ENCODE measurements at places on chromosomes 7 and 10.

- no peak for DNase-seq
Measured at GRCh38 chr7:45171946-45172345, 14.4 kb downstream of the RAMP3 start.

GRCh38 chr10:3272300-3272699, 99.7 kb upstream of the PITRM1 start:
- no peak for DNase-seq

DNA sequence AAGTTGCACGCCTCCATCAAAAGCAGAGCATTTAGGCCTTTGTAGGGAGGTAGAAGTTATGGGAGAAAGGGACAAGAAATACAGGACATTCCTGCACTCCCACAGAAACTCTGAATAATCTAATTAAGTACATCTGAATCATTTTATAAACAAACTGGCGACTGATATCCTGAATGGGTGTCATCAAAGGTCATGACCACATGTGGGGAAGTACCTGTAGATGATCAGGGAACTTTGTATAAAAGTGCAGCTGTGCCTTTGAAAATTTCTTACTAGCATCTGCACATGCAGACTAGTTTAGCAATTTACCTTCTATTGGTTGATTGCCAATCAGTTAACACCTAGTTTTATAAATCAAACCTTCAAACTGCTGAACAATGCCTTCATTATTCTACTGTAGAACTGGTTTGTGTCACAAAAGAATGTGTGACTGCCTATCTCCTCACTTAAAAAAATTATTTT, 17.1 kb downstream of the STEAP4 start:
- DNase-seq: no peak

DNA sequence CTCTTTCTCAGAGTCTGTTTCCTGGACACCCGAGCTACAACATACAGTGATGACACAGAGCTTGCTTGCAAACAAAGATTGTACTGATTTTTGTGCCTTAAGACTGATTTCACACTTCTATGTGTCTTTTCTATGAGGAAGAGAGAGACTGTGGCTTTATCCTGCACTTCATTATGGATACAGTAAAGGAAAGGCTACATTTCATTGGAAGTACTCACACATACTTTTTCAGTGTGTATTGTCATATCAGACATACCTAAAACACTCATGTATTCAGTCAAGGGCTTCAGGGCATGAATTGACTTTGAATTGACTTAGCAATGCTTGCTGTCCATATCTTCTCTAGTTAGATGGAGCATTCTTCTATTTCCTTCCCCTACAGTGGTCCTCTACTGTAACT, 135.5 kb upstream of the IMMP2L start:
- DNase-seq: no peak

- DNase-seq: no peak
Measured at GRCh38 chr10:86644794-86645445, 9.4 kb upstream of the OPN4 start.

- peak; percentile 40 for DNase-seq
Measured at GRCh38 chr10:31961277-31962074, 32.8 kb upstream of the ARHGAP12 start.

DNA sequence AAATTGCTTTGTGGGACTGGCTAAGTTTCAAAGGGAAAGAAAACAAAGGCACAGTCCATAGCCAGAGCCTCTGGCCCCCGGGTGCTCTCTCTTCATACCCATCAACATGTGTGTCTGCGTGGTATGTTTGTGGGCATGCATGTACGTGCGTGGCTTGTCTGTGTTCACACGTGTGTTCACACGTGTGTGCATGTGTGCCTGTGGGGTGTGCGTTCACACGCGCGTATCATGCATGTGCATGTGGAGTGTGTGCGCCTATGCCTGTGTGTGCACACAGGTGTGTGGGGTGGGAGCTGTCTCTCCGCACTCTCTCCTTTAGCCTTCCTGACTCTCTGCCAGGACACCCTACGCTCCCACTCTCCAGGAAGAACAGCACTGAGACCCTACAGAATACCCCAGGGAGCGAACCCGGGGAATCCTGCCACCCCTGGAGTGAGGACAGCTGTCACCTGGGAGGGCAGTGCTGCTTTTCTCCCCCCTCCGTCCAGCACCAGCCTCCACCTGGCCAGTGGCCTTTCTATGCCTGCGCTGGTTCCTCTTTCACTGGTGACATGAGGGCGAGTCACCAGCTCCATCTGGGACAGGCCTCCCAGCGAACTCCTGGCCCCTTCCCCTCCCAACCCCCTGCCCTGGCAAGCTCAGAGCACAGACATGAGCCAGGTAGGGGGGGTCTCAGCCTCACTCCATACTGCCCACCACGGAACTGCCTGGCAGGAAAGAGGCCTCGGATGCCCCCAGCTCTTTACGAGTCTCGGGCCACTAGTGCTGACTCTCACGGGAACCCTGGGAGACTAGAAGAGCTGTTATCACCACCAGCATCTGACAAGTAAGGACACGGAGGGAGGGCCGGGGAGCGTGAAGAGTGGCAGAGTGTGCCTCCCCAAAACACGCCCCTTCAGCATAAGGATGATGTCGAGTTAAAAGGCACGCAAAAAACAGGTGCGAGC, 16.5 kb downstream of the WDR86 start:
- DNase-seq: no peak

- DNase-seq: no peak
Measured at GRCh38 chr10:6464862-6465430, 115.1 kb downstream of the PRKCQ start.

DNA sequence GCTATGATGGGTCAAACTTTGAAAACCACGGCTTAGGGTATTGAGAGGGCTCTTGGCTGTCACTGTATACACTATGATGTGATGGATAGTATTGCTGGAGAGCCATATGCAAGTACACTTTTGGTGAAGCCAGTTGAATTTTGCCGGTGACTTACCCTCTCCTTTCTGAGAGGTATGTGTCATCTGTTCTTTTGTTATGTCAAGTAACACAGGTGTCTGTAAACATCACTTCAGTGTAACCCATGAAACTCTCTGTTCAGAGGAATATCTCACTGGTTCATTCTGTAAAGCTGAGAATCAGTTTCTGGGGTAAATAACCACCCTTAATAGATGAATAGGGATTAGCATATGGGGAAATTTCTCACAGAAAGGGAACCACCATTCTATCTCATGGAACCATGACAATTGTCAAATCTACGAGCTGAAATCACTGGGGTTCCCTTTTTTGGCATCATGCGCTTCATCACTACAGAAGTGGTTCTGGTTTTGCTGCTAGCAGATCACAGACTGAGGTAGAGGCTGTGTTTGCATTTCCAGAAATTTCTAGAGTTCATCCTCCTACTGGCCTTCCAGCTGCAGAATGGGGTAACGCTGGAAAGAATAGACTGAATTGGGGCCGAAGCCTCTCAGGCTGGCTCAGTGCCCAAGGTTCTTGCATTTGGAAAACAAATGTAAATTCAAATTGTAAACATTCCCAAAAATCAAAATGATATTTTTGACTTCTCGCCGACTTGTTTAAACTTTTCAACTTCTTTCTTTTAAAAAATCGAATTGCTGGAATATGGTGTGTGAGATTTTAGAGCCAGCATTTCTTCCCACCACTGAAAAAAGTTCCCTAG, 83.3 kb upstream of the CREB5 start:
- no peak for DNase-seq

DNA sequence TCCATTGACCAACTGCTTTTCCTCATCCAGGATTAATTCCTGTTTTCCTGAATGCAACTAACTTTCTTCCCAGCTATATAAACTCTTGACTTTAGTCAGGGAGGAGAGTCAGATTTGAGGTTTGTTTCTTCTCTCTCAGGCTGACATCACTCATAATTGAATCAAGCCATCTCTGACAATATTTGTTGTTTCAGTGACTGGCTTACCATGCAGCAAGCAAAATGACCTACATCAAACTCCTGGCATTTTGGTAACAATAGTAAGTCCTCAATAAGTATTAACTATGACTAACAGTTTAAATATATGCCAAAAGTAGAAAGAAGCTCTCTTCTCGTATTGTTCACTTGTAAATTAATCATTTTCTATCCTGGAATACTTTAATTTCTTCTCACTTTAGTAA, 625.7 kb upstream of the KCND2 start:
- no peak for DNase-seq

DNA sequence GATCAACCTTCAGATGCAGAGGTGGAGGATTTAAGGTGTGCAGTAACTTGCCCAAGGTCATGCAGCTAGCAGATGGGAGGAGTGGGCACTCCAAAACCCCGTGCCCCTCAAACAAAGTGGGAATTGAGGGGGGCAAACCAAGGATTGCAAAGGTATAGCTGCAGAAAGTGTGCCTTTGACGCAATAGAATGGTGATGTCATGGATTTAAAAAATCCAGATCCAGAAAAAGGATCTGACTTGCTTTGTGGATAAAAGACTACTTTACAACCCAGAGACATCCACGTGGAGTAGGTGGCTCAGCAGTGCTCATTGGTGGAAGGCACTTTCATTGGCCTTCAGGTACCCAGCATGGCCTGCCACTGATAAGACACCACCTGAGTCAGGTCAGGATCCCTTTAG, 15.7 kb upstream of the ADRB1 start:
- no peak for DNase-seq

GRCh38 chr7:110470420-110470819, 620.5 kb upstream of the LRRN3 start:
- DNase-seq: no peak

- DNase-seq: no peak
Measured at GRCh38 chr10:78853864-78854263, 214.9 kb upstream of the ZMIZ1 start.

- DNase-seq: no peak
Measured at GRCh38 chr10:57351076-57351475, 916.6 kb downstream of the IPMK start.

DNA sequence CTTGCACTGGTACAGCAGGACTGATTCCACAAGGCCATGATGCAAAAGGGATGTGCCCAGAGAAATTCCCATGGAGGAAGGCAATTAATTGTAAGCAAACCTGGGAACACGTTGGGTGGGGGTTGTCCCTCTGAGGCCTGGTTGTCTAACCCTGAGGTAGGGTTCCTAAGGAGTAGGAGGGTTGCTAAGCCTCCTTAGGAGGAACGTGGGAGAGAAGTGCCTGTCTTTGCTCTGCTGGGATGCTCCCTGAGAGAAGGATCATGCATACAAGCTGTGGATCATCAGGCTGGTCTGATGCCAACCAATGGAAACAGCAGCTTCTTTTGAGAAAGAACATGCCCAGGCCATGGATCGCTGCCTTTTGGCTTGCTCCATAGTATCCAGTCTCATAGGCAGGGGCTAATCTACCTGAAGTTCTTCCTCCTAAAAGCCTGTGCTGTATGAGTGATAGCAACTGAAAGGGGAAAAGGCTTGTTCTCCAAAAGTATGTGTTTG, 203.7 kb upstream of the NPVF start:
- DNase-seq: no peak

- no peak for DNase-seq
Measured at GRCh38 chr10:71589617-71590551, 129.7 kb downstream of the C10orf105 start.

- DNase-seq: no peak
Measured at GRCh38 chr7:135197343-135197742, 14.0 kb downstream of the WDR91 start.

GRCh38 chr10:77390481-77390891, 247.1 kb downstream of the KCNMA1 start:
- no peak for DNase-seq

DNA sequence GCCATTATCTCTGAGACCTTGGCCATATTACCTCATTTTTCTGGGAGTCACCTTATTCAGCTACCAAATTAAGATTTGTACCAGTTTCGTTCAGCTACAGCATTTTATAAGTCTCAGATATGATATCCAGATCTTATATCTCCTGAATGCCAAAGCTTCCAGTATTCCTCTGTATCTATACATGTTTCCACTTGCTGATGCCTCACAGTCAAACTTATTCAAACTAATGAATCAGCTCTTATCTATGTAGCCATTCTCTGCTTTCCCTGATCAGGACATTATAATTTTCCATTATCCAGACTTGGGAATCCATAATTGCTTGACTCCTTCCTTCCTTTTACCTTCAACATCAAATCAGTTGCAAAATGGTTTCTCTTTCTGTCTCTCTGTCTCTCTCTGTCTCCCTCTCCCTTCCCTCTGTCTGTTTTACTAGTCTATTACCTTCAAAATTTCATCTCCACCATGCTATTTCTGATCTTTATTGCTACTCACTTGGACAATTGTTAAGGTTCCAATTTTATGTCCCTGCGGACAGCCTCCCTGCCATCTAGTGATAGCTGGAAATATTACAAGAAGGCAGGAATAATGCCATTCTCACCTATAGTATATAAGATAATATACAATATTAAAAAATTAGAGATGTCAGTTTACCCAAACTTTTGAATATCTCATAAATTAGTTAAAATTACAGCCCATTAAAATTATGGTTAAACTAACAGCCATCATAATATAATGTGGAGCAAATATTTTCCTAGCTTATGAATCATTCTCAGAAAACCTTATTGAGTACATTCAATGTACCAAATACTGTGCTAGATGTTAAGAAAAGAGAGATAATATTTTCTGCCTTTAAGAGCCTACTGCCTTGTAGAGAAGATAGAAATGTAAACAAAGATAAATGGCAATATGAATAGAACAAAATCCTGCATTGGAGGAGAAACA, 89.8 kb downstream of the PCLO start:
- no peak for DNase-seq

DNA sequence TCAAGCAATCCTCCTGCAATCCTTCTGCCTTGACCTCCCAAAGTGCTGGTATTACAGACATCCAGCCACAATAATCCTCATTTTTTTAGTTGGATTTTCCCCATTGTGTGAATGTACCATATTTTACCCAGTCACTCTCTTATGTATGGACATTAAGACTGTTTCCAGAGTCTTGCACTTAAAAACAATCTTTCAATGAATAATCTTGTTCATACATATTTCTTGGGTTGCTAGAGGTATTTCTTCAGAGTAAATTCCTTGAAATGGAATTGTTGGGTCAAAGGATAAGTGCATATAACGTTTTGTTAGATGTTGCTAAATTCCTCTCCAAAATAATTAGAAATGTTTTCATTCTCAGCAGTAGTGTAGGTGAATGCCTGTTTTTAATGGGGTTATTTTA, 283.1 kb upstream of the KAT6B start:
- DNase-seq: no peak

- no peak for DNase-seq
Measured at GRCh38 chr7:84144480-84144879, 50.1 kb downstream of the SEMA3A start.

DNA sequence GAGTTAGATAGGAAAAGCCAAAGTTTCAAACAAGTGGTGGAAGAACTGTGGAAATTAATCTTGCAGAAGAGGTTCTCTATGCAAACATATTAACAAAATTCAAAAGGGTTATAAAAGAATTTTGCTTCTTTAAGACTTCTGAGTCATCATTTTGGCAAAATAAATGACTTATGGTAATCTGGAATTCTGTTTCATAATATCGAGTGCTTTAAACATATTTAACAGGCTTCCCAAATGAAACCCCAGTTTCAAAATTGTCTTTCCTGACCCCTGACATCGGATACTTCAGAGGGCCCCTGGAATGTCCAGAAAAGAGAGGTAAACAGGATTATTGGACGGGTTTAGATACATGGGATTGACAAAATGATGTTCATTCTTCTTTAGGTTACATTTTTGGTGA, 444.6 kb downstream of the HTR7 start:
- no peak for DNase-seq

- no peak for DNase-seq
Measured at GRCh38 chr7:39130274-39130673, 152.6 kb downstream of the POU6F2 start.

GRCh38 chr10:29329420-29329819, 40.5 kb downstream of the LYZL1 start:
- DNase-seq: no peak

Data from Ammon's horn (tissue), 1 donor.